ENCODE measurements at places on chromosomes 5 and 9. TPM values are rescaled to one million over a fixed set of nuclear protein-coding genes. Genes with fewer than 3 reads are reported as not detected.

DNA sequence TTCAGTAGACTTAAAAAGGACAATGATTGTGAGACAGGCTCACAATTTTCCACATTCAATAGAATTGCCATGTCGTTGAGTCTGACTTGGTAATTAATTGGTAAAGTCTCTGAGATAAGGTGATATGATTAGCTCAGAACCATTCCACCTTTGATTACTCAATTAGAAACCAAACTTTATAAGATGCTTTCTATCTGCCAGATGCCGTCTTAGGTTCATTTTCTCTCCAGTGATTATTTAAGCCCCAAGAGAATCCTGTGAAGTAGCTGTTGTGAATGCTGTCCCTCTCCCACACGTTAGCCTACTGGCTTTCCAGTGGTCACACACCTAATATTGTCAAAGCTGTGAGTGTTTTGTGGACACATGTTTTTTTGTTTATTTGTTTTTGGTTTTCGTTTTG, 528.9 kb upstream of the ZNF462 start:
- no peak for DNase-seq

DNA sequence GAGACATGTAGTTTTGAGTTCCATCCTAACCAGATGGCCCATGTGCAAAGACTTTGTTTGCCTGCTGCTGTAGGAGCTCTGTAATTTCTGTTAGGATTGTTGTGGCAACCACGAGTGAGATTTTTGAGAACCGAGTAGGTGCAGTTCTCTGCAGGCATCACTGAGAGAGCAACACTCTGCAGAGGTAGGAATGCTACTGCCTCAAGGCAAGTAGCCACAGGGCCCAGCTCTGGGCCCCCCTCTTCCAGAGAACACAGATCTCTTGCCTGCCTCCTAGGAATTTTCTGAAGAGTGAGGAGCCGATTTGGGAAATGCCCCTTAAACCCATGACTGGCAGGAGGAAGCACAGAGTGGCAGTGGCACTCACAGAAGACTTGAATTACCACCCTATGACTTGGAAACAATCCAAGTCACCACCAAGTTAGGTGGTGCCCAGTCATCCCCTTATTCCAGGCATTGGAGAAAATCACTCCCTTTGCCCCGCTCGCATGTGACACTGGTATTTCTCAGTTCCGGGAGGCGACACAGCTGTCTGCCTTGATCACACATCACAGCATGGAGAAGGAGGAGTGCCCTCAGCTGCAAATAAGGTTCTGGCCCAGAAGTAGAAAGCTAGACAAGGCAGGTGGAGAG, 52.5 kb upstream of the SLC2A8 start:
- no peak for DNase-seq

DNA sequence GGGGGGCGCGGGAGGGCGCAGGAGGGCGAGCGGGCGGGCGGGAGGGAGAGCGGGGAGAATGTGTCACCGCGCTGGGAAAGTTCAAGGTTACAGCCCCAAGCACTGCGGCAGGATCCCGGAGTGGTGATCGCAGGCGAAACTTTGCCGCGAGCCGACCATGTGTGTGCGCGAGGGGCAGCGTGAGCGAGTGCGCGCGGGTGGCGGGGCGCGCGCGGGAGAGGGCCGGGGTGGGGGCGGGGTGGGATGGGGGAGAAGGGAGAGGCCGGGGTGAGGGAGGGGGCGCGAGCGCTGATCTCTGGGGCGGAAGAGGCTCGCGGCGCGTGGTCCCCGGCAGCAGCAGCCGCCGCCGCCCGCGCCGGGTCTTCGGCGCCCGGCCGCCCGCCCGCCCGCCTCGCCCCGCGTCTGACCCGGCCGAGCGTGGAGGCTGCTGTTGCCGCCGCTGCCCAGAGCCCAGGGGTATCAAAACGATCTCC, at the start of gene NFIB:
Gene NFIB, minus strand, starts transcription at position 191 of the 473 bp plus-strand sequence. CDS start 630 bp downstream, outside the sequence.
- DNase-seq: no peak

DNA sequence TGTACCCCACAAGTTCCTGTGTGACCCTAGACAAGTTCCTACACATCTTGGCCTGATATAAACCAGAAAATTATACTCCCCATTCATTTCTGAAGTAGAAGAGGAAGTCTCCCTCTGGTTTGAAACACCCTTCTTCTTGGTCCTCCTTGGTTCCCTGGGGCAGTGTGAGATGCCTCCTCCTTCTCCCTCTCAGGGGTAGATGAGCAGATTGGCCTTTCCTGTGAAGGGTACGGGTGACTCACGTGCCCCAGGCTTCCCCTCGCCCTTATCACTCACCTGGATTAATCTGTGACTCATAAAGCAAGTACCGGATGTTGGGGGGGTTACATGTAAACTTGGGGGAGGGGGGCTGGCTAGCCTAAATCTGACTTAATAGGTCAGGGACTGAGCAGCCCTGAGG, 11.1 kb upstream of the AQP3 start:
- no peak for DNase-seq

GRCh38 chr9:72898360-72898759, 54.5 kb downstream of the ALDH1A1 start:
- DNase-seq: no peak

- no peak for DNase-seq
These were observed 55.6 kb downstream of the S1PR3 start for GRCh38 chr9:89046832-89047231.

Gene ARHGEF28
- total RNA-seq: 0.17 TPM

Gene SH2D3C
- 23.9 TPM for total RNA-seq

Gene FAM78A
- total RNA-seq: 46.2 TPM

Gene ARL14EPL
- not detected for total RNA-seq

Gene GGTA1
- total RNA-seq: not detected

Gene IL3
- not detected for total RNA-seq

Gene SLC6A19
- not detected for total RNA-seq
